ENCODE measurements at places on chromosomes 5 and 9.

- no peak for DNase-seq
These were observed 584.7 kb downstream of the EBF1 start for GRCh38 chr5:158514986-158515359.

- DNase-seq, result no peak
These were observed 66.8 kb downstream of the THBS4 start for GRCh38 chr5:80101993-80102392.

GRCh38 chr5:117604845-117605244 lies 1030.2 kb upstream of the SEMA6A start:
- DNase-seq, result no peak

DNA sequence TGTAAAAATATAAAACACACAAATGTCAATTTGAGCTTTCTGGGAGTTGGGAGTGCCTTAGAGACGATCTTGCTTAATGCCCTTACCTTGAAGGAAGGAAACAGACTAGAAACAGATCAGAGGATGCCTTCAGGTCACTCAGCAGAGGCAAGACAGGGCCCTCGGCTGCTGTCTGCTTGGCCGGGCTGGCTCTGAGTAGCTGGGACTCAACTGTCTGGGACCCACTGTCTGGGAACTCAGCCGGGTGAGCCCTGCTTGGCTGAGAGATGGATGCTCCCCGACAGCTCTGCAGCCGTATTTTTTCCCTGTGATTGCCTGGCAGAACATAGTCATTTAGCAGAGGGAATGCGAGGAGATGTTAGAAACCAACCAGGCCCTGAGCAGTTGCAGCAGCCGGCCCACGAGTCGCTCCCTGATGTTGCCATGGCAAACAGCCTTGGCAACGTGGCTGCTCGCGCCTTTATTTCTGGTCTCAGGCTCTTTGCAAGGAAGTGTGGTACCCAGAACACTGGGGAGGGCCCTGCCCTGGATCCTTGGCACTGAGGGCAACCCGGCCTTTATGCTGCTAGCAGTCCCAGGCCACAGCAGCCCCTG lies 10.9 kb downstream of the PPARGC1B start:
- no peak for DNase-seq

- no peak for DNase-seq
These were observed 24.1 kb upstream of the SLC25A48 start for GRCh38 chr5:135810188-135810943.
